ENCODE measurements at places on chromosomes 6 and 20. TPM values are rescaled to one million over a fixed set of nuclear protein-coding genes. Genes with fewer than 3 reads are reported as not detected.

DNA sequence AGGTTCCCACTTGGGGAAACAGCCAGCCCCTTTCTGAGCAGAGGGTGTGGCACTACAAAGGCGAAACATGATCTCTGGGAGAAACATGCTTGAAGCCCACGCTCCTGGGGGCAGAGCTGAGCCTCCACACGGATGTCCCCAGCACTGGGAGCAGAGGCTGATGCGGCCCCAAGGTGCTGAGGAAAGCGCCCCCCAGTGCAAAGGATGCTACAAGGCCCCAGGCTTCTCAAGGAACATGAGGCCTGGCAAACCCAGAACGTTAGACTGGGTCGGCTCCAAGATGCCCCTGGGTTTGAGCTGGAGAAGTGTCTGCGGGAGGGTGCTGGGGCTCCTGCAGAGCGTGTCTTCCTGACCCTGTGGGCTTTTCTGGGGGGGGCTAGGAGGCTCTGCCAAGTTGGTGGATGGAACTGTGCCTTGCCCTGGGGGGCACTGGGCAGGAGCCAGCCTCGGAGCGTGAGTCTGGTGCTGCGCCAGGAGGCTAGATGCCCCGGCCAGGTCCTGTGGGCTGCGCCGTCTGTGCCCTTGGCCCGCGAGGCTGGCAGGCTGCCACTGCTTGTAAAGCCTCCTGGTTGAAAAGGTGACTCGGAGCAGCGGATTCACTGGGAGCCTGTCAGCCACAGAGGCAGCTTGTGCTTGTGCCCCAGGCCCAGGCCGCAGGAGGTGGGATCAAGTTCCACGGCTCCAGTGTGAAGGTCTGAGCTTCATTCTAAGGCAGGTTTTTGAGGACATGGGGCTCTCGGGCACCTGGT, 8.1 kb downstream of the SYNJ2 start:
- DNase-seq = no peak

GRCh38 chr6:158564243-158565121, 4.6 kb downstream of the TMEM181 start:
- DNase-seq = no peak

- DNase-seq = no peak
These were observed 17.1 kb downstream of the HIVEP2 start for GRCh38 chr6:142927904-142928303.

DNA sequence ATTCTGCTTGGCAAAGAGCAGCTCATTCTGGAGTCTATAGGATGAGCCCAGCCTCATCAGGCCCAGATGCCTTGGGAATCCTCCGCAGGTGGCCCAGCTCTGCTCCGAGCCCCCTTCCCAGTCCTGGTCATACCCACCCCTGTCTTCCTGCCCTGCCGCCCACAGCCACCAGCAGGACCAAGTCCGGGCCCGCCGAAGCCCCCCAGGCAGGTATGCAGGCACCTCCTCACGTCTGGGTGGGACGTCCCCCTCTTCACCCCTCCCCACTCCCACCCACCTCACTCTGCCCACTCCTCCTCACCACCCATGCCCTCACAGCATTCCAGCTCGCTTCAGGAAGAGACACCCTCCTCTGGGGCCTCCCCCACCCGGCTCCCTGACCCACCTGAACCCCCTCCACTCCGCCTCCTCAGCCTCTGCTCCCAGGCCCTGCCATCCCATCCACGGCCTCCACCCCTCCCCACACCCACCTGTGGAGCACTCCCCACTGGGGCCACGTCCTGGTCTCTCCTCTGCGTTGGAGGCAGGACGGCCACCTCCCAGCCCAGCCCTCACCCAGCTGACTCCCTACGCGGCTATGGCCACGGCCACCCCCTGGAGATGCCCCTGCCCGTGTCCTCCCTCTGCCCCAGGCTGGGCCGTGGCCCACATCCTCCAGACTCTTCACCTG, 43.4 kb downstream of the KCNQ2 start:
- DNase-seq = no peak

Gene TENT5A
- 12.0 TPM for total RNA-seq

All from SJSA1 (cell line).